ENCODE measurements at places on chromosomes 12 and 14.

DNA sequence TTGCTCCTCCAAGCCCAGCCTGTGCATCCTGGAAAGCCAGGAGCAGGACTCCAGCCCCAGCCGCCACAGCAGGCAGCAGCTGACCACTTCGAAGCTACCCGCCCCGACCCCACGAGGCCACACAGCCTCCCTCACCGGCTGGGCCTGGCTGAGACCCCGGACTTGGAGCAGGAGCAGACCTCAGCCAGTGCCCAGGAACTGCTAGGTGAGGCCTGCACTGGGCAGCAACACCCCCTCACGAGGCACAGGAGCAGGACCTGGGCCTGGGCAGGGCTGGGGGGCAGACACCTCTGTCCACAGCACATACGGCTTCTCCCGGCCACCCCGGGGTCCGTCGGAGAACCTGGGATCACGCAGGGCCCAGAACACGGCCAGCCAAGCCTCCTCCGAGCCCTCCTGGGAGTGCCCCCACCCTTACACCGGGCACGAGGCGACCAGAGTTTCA, 137.4 kb upstream of the C14orf180 start:
- DNase-seq: peak; percentile 54

DNA sequence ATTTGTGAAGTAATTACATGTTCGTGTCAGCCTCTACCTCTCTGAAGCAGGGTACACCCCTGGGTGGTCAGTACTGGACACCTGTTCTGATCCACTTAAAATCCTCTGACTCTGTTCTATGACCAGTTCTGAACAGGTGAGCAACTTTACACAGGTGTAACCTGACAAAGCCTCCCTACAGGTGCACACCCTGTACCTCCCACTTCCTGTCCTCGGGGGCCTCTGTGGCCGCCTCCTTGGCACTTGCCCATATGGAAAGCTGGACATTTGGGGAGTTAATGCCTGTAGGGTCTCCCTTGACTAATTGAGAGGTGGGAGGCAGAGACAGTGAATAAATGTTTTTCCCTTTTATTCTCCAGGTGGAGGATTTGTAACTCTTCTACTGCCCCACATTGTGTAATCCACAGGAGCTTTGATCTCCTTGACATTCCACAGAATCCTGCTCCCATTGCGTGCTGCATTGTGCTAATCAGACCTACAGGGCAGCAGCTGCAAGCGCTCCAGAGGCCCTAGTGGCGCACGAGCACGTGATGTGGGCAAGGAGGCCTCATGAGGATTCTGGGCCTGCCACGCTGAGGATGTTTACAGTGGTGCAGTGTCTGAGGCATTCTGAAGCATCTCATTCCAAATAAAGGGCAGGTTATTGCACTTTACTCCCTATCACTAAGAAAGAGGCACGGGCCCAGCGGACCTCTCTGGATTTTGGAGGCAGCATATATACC, 45.8 kb upstream of the BATF start:
- no peak for DNase-seq

DNA sequence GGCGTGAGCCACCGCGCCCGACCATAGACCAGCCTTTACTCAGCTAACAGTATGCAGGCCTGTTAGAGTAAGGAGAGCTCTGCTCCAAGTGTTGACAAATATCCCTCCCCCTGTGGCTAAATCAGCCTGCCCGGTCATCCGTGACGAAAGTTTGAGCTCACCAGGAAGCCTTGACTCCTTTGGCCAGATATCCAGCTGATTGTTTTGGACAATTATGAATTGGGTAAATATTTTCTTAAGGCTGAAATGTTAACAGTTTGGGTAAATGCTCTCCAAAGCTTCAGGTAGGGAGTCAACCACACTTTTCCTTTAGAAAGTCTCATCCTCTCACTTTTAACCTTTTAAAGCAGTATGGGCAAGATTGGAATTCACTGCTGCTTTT, 157.9 kb downstream of the PAWR start:
- no peak for DNase-seq

DNA sequence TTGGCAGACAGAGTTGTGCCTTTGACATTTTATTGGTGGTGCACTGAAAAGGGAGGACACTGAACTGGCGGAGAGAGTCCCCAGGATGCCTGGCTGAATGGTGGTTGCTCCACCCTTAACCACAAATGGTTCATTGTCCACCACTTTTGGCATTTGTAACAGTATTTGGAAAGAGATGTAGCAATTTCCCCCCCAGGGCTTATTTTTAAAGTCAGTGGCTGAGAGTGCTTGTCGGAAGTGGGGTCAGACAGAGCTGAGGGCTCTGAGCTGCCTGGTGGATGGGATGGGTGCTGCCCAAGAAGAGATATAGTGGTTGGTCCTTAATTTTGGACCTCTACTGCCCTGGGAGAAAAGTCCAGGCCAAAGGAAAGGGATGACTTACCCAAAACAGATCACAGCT, 31.5 kb upstream of the FGF6 start:
- no peak for DNase-seq

DNA sequence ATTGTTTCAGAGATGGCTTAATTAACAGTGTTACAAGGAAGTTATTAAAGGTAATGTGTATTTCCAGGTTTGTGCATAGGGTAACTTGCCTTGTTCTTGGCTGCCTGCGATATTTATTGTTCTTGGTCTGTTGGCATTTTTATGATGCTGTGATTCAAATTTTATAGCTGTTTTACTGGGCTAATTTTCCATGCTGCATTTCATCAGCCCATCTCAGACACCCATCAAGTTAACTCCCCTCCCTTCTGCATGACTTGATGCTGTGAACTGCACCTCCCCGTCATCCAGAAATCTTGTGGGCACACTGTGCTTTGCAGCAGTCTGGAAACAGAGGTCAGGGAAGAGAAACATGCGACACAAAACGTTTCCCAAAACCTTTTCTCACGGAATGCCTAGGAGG, 1049.2 kb downstream of the AACS start:
- no peak for DNase-seq

GRCh38 chr12:69648476-69648875, 37.8 kb upstream of the LRRC10 start:
- DNase-seq: no peak

DNA sequence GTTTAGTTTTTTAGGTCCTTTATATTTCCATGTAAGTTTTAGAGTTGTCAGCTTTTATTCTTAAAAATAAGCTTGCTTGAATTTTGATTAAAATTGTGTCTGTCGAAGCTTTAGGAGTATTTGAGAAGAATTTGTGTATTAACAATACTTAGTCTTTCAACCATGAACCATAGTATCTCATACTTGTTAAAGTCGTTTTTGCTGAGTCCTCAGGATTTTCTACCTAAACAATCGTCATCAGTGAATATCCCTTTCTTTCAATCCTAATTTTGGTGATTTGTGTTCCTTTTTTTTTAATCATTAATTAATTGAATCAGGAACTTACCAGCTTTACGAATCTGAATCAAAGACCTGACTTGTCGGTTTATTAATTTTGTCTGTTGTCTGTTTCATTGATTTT, 18.2 kb downstream of the CAND1 start:
- DNase-seq: no peak

GRCh38 chr12:10634427-10634826, 21.0 kb upstream of the MAGOHB start:
- no peak for DNase-seq

- no peak for DNase-seq
Observed at GRCh38 chr12:81958406-81958805, 199.3 kb upstream of the PPFIA2 start.

GRCh38 chr14:29643433-29644211, 284.0 kb downstream of the PRKD1 start:
- no peak for DNase-seq

- DNase-seq: no peak
Observed at GRCh38 chr12:46342562-46343033, 30.0 kb downstream of the SLC38A2 start.

- no peak for DNase-seq
Observed at GRCh38 chr14:90837355-90837754, 21.1 kb upstream of the TTC7B start.

DNA sequence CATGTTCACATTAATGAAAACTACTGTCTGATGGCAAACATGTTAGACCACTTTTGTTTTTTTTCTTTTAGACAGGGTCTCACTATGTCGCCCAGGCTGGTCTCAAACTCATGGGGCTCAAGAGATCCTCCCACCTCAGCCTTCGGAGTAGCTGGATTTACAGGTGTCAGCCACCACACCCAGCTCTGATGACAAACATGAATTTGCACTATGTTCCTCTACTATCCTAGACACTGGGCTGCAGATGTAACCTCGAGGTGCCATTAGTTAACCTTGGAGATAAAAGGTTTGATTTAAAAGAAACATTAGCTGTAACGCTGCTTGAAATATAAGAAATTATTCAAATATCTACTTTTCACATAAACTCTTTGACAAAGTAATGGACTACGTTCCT, 8.1 kb downstream of the VPS37B start:
- DNase-seq: no peak

- no peak for DNase-seq
Observed at GRCh38 chr12:8033153-8034044, 883 bp downstream of the FOXJ2 start.

GRCh38 chr12:58425481-58426392, 484.4 kb downstream of the ATP23 start:
- DNase-seq: no peak

GRCh38 chr12:112924986-112925385, 13.3 kb upstream of the OAS3 start:
- DNase-seq: no peak

DNA sequence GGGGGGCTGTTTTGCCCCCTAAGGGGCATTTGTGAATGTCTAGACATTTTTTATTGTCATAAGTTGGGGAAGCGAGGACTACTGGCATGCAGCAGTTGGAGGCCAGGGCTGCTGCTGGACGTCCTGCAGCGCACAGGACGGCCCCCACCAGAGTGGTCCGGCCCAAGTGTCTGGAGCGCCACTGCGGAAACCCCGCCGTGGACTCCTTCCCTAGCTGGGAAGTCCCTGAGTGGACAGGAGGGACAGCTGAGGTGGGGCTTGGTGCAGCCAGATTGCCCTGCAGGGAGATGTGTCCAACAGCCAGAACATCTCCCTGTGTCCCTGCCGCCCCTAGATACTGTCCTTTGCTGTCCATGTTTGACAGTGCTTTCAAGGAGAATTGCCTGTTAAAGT, 5.5 kb downstream of the CKB start:
- DNase-seq: no peak

DNA sequence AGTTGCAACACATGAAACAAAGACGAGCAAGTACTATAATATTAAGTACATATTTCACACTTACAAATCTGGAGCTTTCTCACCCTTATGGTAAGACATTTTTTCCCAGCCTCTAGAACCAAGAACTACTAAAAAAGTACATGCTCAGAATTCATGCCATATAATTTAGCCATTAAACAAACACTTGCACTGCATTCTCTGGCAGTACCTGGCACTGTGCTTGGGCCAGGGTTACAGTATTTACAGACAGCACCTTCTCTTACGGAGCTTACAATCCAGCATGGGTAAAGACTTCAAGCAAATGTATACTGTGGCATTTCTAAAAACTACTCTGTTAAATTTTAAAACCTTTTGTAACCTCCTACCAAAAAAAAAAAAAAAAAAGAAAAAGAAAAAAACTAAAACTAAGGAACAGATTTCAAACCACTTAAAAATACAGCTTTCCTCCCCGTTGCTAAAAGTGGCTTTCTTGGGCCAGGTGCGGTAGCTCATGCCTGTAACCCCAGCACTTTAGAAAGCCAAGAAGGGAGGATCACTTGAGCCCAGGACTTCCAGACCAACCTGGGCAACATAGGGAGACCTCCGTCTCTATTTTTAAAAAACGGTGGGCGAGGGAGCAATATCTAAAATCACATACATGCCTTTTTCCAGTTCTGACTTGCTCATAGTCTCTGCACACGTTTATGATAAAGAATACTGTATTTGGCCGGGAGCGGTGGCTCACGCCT, 956 bp downstream of the GNPTAB start:
- DNase-seq: peak; percentile 57

GRCh38 chr12:93521225-93522080, 51.0 kb upstream of the SOCS2 start:
- DNase-seq: no peak

DNA sequence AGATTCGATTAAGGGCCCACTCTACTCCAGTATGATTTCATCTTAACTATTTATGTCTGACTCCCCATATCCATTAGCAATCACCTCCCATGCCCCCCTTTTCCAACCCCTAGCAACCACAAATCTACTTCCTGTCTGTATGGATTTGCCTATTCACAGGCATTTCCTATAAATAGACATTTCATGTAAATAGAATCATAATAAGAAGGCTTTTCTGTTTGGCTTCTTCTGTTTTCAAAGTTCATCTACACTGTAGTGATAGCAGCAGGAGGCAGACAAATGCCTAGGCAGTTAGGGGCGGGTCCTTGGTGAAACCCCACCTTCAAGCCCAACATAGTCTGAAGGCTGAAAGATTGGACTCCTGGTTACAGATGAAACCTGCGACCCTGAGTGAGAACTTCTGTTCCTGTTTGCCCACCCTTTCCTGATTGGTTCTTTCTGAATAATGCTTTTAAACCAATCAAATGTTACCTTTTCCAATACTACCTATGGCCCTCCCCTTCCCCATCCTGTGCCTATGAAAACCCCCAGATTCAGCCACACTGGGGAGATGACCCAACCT, 62.1 kb upstream of the HECTD1 start:
- no peak for DNase-seq

- no peak for DNase-seq
Observed at GRCh38 chr12:76790564-76791552, 26.9 kb downstream of the ZDHHC17 start.

GRCh38 chr12:495466-495865, 35.7 kb downstream of the B4GALNT3 start:
- no peak for DNase-seq

GRCh38 chr14:99427632-99428300, 52.9 kb downstream of the SETD3 start:
- no peak for DNase-seq

DNA sequence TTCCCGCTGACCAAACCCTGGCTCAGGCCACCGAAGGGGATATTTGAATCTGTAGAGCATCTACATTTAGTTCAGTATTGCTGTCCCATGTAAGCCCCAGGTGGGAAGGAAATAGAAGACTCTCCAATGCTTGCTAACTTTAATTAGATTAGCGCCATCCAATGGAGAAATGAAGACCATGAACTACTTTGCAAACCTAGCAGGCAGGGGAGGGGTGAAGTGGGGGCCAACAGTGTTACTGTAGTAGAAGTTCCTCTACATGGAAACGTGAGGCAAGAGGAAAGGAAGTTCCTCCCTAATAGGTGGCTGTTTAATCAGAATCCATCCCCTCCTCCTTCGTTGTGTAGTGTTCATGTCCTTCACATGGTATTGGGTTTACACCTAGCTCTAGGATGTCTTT, 9.3 kb upstream of the DENND5B start:
- DNase-seq: no peak

DNA sequence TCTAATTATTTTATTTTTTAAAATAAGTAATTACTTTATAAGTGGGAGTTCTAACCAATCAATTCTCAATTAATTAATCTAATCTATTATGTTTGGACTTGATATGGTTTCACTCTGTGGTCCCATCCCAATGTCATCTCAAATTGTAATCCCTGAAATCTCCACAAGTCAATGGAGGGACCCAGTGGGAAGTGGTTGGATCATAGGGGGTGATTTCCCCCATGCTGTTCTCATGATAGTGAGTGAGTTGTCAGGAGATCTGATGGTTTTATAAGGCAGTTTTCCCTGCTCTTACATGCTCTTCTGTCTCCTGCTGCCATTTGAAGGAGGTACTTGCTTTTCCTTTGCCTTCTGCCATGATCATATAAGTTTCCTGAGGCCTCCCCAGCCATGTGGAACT, 836.1 kb downstream of the GALC start:
- DNase-seq: no peak

GRCh38 chr12:33763331-33763730, 259.0 kb upstream of the ALG10 start:
- no peak for DNase-seq

All from right atrium auricular region (tissue), 2 donors.